ENCODE measurements at places on chromosomes 7 and 10.

DNA sequence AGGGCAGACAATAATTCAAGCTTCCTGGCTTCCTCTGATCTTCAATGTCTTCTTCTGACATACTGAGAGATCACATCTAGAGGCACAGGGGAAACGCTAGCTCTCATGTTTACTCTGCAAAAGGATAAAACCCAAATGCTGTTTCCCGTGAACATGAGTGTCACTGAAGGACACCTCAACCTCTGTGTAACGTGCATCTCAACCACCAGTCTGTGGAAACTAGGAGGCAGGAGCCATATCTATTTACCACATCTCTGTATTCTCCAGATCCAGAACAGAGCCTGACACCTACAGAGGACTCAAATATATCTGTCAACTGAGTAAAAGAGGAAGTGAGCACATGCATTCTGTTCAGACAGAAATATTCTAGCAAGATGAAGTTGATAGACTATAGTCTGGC lies 140.3 kb upstream of the TARP start:
- DNase-seq, result no peak

GRCh38 chr7:91847876-91848588 lies 32.5 kb downstream of the MTERF1 start:
- DNase-seq, result no peak

DNA sequence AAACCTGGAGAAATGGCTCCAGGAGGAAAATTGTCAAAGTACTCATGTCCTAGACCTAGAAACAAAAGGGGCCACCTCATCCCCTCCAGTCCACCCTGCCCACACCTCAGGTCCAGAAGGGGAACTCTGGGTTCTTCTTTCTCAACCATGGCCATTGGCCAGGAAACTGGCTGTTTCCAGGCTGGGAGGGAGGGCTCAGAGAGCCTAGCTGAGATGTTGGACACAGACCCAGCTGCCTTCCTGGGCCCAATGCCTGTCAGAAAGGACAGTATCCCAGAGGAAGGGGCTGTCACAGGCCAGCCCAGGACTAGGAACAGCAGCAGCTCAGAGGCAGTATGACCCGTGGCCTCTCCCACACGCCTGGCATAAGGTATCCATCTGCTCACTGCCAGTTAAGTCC lies 9.6 kb downstream of the GRID1 start:
- DNase-seq, result no peak

- no peak for DNase-seq
These were observed 406.6 kb downstream of the HTR7 start for GRCh38 chr10:90451283-90451682.

GRCh38 chr10:100374200-100374655 lies 27.2 kb downstream of the SCD start:
- DNase-seq, result no peak

GRCh38 chr10:60760711-60761210 lies 17.5 kb upstream of the CDK1 start:
- DNase-seq, result no peak

- DNase-seq, result no peak
These were observed 22.6 kb upstream of the CROT start for GRCh38 chr7:87322912-87323311.

GRCh38 chr10:119162452-119163092 lies 2.9 kb downstream of the SFXN4 start:
- no peak for DNase-seq

- no peak for DNase-seq
These were observed 740.6 kb downstream of the LRMDA start for GRCh38 chr10:76172020-76172419.

GRCh38 chr7:85205754-85206153 lies 18.9 kb upstream of the SEMA3D start:
- no peak for DNase-seq

- DNase-seq, result no peak
These were observed 31.2 kb downstream of the ITIH5 start for GRCh38 chr10:7635408-7636125.

- no peak for DNase-seq
These were observed 442.3 kb upstream of the PFKP start for GRCh38 chr10:2625094-2625493.

GRCh38 chr7:112749775-112750174 lies 40.4 kb downstream of the TMEM168 start:
- DNase-seq, result no peak

DNA sequence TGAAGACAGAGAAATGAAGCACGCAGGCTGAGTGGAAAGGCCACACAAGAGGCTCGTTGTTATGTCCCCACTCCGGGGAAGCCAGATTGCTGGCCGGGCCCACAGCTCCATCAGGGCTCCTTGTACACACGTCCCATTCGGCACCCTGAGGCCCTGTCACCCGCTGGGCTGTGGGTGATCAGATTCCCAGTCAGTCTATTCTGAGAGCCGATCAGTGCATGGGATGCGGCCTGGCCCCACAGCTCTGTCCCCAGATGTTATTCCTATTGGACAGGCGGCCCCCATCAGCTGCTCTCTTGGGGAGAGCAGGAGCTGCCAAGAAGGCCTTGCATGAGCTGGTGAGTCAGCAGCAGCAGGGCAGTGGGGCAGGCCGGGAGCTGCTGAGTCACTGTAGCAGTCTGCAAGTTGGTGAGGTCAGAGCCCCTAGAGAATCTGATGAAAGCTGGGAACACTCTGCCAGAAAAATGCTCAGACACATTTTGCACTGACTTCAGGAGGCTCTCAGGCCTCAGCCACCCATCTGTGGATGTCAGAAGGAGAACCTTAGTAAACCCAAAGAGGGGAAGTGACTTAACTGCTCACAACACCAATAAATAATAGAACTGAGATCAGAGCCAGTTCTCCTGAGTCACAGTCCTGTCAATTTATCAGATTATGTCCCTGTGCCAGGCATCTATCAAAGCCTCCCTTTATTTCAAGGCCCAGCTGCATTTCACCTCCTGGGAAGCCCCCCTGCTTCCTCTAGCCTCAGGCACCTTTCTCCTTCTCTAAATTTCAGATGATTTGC lies 9.4 kb upstream of the PSAP start:
- no peak for DNase-seq

GRCh38 chr10:26730552-26730951 lies 33.1 kb downstream of the PDSS1 start:
- no peak for DNase-seq

- no peak for DNase-seq
These were observed 287.2 kb downstream of the CAMK1D start for GRCh38 chr10:12636571-12636970.

DNA sequence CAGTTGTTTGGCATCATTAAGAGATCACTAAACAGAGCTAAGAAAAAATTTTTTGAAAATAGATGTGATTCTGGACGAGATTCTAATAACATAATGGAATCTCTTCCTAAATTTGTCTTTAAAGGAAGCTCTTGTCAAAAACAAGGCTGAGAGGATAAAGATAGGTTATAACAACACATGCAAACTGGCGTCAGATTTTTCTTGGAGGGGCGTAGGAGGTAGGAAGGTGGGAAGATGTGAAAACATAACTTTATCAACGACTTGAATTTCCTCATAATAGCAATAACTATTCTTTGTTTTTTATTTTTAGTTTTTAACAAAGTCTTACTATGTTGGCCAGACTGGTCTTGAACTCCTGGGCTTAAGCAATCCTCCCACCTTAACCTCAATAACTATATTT lies 31.8 kb upstream of the JCAD start:
- DNase-seq, result no peak

- DNase-seq, result no peak
These were observed 160.7 kb downstream of the MAD1L1 start for GRCh38 chr7:2072042-2072441.

DNA sequence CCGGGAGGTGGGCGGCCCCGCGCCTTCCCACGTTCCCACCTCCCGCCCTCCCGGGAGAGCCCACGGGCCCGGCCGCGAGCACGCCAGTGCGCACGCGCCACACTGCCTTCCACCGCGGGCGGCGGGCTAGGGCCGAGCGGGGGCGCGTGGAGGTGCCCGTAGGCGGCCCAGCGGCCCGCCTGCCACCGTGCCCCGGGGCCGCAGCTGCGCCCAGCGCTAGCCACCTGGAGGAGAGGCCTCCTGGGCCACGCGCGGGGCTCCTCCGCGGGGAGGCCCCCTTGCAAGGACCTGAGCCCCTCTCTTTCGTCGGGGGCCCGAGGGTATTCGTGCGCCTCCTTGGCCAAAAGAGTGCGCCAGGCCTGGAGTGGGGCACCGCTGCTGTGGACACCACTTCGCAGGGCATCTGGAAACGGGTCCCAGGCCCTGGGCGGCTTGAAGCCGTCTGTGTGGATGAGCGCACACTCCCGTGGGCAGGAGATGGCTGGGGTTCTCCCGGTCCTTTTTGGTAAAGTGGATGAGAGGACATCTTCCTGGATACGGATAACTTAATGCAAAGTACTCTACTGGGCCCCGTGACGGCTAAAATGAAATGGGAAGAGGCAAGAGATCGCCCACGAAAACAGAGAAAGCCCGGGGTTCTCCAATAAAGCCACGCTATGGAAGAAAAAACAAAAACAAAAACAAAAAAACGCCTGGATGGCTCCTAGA lies 9.0 kb upstream of the EBF3 start:
- no peak for DNase-seq

Data from activated T-helper 1 cell treated with anti-CD3 and anti-CD28 coated beads, Interleukin-2, amount 50 U/mL, for 16 hours (primary cell).